ENCODE measurements at places on chromosomes 4 and X.
A peak's percentile ranks its signal among the peaks of the same experiment; 100 is the strongest.

GRCh38 chr4:16588651-16589050, 309.8 kb downstream of the LDB2 start:
- no peak for DNase-seq

DNA sequence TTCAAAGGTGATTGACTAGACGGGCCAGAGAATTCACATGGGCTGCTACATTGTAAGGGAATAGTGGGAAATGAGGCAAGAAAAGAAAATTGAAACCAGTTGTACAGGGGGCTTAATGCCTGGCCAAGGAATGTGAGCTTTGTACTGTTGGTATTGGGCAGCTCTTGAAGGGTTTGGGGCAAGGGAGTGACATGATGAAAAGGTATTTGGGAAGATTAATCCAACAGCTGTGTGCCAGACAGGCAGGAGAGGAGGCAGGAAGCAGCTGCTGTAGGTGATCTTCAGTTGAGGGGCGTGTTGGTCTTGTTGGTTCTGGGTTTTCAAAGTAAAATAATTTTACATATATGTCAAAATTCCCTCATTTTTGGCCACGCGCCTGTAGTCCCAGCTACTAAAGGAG, 384.5 kb upstream of the TENM3 start:
- DNase-seq: no peak

GRCh38 chr4:13653766-13654161, 26.2 kb upstream of the BOD1L1 start:
- no peak for DNase-seq

GRCh38 chrX:114973013-114973412, 44.4 kb downstream of the IL13RA2 start:
- no peak for DNase-seq

DNA sequence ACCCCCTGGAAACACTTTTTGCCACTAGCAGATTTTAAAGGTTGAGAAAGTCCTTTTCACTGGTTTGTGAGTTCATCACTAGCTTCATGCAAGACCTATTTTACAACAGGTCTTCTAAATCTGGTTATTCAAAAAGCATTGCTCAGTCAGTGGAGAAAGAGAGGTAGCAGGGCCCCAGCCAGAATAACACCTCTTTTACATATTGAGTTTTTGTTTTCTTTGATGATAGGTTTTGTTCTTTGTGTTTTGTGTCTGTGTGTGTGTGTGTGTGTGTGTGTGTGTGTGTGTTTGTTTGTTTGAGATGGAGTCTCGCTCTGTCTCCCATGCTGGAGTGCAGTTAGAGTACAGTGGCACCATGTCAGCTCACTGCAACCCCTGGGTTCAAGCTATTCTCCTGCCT, 2.7 kb upstream of the VEGFC start:
- no peak for DNase-seq

DNA sequence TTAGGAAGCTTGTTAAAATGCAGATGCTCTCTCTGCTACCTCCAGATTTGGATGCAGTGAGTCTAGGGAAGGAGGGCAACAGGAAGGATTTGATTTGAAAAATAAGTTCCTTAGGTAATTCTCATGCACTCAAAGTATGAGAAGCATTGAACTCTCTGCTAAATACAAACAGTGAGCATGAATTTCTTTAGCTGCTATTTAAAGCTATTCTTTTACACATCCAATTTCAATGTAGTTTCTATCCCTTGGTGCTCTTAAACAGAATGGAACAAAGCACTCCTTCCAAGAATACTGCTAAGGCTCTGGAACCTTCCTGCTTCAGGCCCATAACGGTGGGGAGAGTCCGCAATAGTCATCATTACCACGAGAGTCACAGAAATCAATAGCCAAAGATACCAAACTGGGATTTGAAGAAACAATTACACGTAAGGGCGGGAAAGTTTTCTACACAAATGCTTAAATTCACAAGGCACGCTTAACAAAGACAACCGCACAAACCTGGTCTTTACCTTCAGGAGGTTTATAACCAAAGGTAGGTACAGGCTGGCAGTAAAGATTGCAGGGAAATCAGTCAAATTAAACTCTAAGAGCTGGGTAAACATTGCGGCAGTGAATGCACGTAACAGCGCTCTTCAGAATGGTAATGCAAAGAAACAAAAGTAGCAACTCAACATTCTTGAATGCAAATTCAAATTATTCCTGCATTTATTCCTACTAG, 123.2 kb upstream of the NAP1L5 start:
- peak; percentile 19 for DNase-seq

DNA sequence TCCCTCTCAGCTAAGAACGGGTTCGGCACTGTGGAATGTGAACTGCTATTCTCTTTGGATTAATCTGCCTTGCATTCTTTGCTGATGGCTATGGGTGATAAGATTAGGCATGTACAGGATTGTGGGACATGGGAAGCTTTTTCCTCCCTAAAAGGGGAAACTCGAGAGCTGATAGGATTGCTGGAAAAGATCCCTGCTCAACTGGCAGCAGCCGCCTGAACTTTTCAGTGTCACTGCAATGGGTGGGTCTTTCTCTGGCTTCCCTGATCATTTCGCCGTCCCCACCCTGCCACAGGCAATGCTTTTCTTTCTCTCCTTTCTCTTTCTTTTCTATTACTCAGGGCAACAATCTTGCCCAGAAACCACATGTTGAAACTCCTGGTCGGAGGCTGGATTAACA, 20.5 kb downstream of the PAGE2 start:
- no peak for DNase-seq

- no peak for DNase-seq
Measured at GRCh38 chrX:31589503-31589902, 517.7 kb upstream of the FTHL17 start.

DNA sequence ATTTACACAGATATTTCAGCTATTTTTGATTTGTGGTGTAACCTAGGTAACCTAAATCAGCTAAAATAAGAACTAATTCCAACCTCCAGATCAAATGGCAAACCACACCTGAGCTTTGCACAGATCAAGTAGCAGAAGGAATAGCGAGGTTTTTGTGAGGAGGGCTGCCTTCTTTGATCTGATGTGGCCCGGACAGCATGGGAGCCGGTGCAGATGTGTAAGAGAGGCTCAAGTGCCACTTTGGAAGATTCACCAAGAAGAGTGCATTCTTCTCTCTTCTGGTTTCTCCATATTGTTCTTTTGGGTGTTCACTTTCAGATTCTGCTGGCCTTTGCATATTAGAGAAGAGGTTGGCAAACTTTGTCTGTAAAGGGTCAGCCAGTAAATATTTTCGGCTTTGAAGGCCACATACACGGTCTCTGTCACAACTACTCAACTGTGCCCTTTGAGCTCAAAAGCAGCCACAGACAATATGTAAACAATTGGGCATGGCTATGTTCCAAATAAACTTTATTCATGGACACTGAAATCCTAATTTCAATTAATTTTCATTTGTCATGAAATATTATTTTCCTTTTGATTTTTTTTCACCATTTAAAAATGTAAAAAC, 78.9 kb upstream of the FAM9C start:
- DNase-seq: no peak

DNA sequence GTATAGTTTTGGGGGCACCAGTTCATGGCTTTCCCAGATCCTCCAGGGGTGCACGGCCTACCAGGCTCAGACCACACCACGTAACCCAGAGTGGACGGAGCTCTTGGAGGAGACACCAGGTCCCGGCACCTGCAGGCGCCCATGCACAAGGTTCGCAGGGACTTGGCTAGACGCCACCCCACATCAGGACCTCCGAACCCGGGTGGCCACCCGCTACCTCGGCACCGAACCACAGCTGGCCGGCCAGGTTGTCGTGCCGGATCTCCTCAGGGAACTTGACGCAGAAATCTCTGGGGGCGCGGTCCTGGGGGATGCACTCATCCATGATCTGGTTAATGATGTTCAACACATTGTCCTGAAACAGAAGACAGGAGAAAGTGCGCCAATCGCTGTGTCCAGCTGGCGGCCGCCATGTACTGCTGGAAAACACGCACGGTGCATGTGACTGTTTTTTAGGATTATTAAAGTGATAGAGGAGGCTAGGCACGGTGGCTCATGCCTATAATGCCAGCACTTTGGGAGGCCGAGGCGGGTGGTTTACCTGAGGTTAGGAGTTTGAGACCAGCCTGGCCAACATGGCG, 77.1 kb downstream of the ZFYVE28 start:
- DNase-seq: peak; percentile 12

GRCh38 chrX:45186643-45187026, 14.0 kb downstream of the DIPK2B start:
- DNase-seq: no peak

DNA sequence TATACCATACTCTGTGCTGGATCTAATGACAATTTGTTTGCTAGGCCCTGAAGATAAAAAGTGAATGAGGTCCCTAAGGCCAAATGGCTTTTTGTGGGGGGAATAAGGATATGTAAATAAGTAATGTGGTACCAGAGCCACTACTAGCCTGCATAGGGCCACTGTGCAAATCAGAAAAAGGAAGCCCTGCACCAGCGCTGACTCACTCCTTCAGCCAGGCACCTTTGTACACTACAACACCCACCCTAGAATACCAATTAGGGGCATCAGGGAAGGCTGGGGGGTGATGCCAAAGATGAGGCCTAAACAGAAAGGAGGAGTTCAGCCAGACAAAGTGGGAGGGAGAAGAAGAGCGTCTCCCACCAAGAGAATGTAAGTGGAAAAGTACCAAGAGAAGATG, 122.2 kb downstream of the CAMK2D start:
- DNase-seq: no peak

- peak; percentile 79 for DNase-seq
Measured at GRCh38 chr4:185597532-185598188, 62.4 kb upstream of the PDLIM3 start.

- no peak for DNase-seq
Measured at GRCh38 chr4:25809996-25810395, 52.8 kb downstream of the SEL1L3 start.

DNA sequence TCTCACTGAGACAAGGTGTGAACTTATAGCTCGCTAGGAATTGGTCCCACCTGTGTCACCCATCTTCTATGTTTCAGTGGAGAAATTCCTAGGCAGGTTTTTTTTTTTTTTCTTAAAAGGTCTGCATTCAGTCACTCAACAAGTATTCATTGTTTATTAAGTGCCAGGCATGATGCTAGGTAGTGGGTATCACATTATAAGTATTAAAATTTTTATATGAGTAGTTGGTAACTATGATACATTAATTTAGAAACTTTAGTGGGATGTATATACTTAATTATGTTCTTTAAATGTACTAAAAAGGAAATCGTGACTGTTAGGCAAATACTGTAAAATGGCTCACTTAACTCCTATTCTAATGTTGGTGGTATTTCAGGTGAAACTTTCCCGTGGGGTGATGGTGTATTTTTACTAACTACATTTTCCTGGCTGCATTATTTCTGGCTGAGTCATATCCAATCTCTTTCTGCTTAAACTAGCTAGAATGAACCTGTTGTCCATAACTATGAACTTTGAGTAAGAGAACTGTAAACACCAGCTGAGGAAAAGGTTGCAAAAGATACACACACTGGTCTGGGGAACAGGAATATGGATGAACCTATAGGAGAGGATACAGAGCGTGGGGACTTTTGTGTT, 49.3 kb upstream of the MED14 start:
- DNase-seq: no peak

- no peak for DNase-seq
Measured at GRCh38 chr4:41044165-41044564, 170.2 kb downstream of the APBB2 start.

GRCh38 chr4:99968330-99968729, 18.3 kb upstream of the H2AZ1 start:
- no peak for DNase-seq

GRCh38 chr4:4233610-4234009, 6.9 kb upstream of the OTOP1 start:
- no peak for DNase-seq

GRCh38 chrX:134715930-134716619, 57.8 kb upstream of the PLAC1 start:
- DNase-seq: peak; percentile 64

DNA sequence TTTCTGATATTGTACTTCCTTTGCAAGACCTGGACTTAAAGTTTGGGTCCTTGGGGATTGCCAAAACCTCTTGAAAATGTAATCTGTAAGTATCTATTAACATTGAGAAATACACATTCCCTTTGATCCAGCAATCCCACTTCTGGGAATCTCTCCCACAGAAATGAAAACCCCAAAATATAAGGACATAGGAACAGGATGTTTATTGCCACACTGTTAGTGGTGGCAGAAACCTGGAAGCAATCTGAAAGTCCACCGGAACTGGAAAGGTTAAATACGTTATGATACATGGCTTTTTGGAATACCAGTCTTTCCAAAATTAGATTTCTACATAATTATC, 71.2 kb upstream of the STX18 start:
- DNase-seq: no peak

DNA sequence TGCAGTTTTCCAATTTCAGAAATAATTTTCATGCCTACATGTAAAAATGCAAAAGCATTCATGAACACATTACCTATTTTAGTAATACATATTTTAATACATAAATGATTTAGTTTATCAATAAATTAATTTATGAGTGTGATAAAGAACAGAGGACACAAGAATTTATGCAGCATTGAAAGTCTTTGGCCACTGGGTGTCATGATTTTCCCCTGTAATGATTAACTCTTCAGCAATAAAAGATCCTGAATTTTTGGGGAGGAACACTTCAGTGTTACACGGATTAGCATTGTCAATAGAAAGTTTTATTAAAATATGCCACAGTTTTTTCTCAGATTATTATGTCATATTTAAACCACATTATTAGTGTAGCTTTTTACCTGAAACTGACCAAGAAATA, 8.6 kb upstream of the VCX2 start:
- no peak for DNase-seq

DNA sequence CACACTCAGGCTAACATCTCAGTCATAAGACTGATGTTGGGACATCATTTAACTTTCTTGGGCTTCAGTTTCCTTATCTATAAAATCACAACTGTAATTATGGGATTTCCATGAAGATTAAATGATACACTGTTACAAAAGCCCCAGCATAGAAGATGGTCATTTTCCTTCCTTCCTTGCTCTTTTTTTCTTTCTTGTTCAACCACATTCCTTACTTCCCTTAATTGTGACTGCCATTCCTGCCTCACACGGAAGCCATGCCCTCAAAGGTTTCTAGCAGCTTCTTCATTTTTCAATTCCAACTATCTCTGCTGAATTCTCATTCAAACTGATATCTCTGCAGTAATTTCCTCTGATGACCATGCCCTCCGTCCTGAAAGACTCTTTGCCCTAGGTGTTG, 311.8 kb downstream of the PPP3CA start:
- DNase-seq: no peak

DNA sequence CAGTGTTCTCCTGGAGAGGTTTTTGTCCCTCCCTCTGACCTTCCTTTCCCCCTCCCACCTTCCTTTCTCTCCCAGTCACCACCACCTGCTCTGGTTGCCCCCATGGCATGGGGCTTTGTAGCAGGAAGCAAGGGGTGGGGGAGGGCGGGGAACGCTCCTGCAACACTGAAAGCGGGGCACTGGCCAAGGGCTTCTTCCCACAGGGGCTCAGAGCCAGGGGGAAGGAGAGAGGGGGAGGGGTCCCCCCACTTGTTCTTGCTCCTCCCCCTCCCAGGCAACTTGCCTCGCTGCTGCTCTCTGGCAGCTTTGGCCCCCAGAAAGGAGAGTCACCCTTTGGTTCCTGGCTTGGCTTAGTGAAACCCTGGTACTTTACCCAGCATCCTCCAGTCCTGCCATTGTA, 48.4 kb downstream of the BCORL1 start:
- DNase-seq: no peak

Measured in body of pancreas (tissue), 4 donors.